Stimulated activated CD8-positive, alpha-beta memory T cell treated with anti-CD3 and anti-CD28 coated beads, Interleukin-4, amount 100 ng/mL, for 24 hours (primary cell): ENCODE measurements at places on chromosomes 2 and 18.
A peak's percentile ranks its signal among the peaks of the same experiment; 100 is the strongest.

GRCh38 chr2:12701786-12702167 lies 15.0 kb upstream of the TRIB2 start:
- DNase-seq: no peak

GRCh38 chr2:237449193-237449881 lies 35.4 kb upstream of the COL6A3 start:
- DNase-seq: no peak

DNA sequence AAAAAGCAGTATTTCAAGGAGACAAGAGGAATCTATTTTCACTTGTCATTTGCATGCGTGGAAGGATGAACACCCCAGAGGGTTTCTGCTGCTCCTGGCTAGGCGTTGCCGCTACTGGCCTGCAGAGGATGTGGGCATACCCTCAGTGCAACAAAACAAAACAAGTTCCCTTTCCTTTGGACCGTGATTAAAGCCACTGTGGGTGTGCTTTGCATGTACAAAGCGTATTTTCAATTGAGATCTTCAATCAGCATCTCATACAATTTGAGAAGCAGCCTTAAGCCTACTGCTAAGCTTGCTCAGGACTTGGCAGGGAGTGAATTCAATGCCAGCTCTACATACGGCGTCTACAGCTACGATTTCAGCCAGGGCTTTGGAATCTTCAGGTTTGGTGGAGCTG lies 298.4 kb downstream of the LPIN1 start:
- no peak for DNase-seq

DNA sequence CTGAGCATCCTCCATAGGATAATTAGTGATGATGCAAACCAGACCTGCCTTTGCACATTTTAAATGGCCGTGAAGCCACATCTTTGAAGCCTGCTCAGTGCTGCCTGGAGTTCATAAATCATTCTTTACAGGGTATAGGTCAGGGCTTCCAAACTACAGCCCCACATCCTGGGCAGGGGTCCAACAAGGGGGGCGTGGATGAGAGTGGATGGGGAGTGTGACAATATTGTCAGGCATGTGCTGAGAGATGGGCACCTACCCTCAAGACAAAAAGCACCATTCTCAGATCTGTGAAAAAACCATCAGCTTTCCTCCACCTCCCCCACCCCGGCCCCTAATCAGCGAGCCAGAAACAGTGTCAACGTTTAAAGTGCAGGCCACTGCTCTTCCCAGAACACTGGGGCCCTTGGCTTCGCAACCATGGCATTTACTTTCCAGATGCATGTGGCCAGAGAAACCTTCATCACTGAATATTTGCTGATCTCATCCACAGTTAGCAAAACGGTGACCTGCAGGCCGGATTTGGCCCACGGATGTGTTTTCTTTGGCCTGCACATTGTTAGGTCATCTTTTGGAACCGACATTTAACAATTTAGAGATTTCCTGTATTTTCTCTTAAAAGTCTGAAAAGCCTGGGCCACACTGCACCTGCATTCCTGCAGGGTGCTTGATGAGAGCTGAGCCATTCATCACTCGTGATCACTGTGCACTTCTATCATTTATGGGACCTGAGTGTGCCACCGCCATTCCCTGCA lies 130.7 kb downstream of the ANKRD44 start:
- no peak for DNase-seq

GRCh38 chr18:77135339-77136075 lies 2.9 kb upstream of the MBP start:
- no peak for DNase-seq

DNA sequence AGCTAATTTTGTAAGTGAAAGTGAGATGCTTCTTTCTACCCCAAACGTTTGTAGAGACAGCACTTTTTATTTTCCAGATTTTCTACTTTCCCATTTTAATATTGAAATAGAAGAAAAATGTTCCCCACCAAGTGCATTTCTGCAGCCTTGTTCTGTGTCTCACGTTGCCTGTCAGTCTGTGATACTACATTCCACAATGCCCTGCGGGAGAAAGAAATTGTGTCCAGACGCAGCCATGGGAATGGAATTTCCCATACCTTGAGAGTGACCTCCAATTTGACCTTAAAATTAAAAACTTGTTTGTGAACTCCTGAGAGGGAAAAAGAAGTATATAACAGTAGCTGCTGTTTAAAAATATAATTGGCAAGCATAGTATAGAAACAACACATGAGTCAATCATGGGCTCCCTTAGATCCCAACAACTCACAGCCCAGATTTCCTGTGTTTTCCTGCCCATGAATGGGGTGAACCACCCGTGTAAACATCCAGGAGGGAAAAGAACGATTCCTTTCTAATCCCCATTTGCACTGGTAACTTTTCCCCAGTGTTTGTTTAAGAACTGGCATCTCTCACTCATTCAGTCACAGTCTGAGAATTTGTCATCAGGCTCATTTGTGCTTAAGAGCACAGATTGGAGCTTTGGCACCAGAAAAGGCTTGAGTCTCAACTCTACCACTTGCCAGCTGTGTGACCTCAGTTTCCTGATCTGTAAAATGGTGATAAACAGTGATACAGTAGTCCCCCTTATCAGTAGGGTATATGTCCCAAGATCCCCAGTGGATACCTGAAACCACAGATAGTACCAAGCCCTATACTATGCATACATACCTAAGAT lies 166.1 kb upstream of the ZNF521 start:
- DNase-seq: no peak

DNA sequence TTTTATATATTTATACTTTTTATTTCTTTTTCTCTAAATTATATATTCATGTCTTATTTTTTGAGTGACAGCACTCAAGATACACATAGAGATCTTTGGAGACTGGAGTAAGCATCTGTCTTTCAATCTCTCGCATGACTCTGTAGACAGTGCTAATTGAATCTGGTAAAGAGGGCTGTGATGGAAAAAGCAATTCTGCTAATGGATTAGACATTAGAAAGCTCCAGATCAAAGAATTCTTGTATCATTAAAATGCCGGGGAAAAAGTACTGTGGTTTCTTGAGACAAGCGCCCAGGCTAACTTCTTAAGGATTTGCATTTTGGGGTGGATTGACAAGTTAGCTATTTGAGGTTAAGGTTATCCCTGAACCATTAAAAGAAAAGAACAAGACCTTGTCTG lies 383.1 kb upstream of the TNP1 start:
- no peak for DNase-seq

- no peak for DNase-seq
Observed at GRCh38 chr2:239773228-239774141, 251.7 kb downstream of the NDUFA10 start.

DNA sequence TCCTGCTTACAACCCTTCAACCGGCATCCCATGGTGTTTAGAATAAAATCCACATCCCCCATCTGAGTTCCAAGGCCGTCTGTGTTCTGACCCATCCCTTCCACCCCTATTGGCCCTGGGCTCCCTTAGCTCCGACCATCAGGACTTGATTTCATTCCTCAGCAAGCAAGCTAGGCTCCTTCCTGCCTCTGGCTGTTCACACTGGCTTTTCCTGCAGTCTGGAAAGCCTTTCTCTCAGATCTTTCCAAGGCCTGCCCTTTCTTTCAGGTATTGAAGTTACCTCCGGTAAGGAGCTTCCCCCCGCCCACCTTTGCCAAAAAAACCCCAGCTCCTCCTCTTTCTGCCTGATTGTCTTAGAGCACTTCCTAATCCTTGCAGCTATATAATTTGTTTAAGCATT lies 86.8 kb downstream of the CLIP4 start:
- no peak for DNase-seq

GRCh38 chr2:207711750-207712530 lies 500 bp downstream of the CCNYL1 start:
- DNase-seq: peak; percentile 25

GRCh38 chr2:17879137-17879912 lies 858 bp downstream of the KCNS3 start:
- no peak for DNase-seq

DNA sequence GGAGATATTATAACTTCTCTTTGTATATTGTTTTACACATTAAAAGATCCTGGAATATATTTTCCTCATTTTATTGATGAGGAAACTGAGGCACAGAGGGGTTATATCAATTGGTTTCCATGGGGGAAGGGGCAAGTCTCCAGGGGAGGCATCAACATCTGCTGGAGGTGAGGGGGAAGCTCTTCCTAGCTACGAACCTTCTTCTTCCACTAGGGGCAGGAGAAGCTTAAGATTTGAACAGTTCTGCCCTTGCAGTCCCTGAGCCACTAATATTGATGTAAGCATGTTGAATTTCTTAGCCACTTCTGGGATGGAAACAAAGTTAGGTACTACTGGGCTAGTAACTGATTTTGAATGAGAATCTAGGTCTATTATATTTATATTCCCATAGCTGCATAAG lies 140.1 kb upstream of the AQP4 start:
- DNase-seq: no peak

DNA sequence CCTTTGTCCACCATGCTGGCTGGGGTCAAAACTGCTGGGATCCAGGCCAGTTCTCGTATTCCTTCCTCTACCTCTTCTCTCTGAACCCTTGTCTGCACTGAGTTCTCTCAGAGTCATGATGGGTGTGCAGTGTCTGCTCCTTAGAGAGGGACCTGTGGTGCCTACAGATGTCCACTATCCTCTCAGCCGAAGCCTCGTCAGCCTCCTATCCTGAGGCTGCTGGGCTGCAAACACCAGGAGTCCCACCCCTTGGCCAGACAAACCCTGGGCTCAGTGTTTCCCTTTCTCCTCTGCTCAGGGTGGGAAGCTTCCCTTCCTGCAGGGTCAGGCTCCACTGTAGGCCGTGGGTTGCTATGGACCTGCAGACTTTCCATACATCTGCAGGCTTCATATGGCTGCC lies 2.3 kb downstream of the INPP5D start:
- no peak for DNase-seq
